T1000 (cell line): ENCODE measurements at places on chromosomes 1 and 21.

- DNase-seq, result no peak
Observed at GRCh38 chr21:20572582-20572981, 425.6 kb upstream of the NCAM2 start.

DNA sequence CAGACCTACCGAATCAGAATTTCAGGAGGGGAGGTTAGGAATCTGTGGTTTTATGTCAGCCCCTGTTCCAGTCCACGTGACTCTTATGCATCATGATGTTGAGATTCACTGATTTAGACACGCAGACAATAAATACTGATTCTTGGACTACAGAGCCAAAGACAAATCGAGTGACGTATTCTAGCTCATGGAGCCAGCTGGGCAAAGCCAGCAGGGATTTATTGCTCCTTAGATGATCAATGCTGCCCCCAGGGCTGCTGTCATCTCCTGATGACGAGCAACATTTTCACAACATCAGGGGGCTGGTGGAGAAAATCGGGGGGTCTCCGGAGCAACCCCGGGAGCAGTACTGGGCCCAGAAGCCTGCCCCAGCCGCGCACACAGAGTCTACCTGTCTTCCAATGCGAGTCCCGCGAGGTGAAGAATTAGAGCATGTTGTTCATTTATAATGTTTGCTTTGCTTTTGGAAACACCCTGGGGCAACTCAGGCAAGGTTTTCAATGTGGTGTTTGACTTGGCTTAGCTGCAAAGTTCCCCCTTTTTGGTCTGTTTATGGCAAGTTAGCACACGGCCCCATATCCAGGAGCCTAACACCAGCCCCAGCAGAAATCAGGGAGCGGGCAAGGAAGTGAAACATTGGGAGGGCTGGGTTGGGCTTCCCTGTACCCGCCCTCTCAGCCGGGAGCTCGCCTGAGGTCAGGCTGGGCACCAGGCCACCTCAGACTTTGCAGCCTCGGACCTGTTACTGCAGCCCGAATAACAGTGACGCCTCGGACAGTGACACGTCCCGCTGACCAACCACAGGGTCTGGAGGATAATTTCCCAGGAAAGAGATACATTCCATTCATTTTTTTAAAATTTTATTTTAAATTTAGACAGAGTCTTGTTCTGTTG lies 19.9 kb upstream of the CLDN14 start:
- no peak for DNase-seq

DNA sequence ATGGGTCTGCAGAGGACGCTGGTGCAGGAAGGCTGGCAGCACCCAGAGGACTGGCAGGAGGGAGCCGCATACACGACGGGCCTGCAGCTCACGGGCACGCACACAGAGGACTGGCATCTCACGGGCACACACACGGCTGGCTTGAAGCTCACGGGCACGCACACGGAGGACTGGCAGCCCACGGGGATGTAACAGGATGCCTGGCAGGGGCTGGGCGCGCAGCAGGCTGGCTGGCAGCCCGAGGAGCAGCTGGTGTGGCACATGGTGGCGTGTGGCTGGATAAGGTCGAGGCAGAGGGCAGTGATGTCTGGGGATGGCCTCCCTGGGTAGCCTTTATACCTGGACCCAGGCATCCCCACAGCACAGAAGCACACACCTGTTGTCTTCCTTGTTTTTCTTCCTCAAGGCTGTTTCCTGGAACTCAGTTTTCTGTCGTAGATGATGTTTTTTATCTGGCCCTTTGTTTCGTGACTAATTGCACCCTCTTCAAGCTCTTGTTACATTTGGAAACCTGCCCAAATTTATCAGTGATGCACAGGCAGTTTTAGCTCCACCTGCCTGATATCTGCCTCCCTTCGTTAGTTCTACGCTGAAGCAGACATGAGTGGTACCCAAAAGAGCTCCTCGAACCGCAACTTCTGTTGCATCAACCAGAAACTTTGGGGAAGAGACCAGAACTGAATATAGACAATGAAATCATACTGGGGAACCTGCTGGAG lies at the start of gene KRTAP12-1:
TSS of gene KRTAP12-1 (minus strand) at position 303 of the 719 bp plus-strand sequence. CDS start at position 263, 40 bp downstream.
- DNase-seq, result no peak

DNA sequence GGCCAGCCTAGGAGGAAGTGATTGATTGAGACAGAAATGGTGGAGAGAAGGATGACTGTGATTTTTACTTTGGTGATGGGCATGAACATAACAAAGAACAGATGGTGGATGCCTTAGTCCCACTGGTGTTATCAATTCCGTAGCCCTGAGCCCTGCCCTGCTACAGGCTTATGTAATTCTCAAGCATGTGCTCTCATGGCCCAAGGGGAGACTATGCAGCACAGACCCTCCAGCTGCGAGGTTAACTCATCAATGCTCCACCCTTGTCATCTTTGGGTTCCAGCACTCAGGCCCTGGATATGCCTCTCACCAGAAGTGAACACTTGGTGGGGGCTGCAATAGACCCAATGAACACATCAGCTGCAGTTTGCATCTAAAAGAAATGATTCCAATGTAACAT lies 62.7 kb upstream of the LRRC8D start:
- no peak for DNase-seq

DNA sequence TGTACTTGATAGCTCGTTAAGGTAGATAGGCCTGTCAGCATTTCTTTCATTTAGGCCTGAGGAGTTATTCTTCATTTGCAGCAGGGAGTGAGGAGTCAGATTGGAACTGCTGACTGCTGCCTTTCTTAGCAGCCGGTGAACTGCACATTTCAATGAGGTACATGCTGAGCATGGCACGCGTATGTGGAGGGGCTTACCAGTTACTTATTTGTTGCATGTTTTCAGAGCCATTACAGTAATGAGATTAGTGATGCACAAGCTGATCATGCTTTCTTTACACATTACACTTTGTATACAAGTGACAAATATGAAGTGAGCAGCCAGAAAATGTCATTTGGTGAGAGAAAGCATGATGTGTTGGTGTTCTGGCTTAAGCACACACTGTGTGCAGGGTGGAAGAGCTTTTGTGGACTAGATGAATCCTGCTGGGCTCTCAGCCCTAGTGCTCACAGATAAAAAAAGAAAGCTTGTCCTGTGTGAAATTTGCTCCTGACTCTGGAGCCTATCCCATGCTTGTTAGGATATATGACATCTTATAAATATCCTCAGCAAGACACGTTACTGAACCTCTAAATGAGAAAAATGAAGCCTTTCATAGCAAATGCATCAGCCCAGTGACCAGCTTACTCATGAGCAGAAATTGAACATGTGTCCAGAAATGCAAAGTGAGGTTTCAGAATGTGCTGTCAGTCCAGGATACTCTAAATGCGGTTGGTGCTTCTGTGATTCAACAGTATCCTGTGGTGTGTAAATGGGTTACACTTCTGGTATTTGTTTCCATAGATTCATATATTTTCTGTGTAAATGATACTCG lies 574.7 kb upstream of the ADGRL2 start:
- DNase-seq, result no peak

DNA sequence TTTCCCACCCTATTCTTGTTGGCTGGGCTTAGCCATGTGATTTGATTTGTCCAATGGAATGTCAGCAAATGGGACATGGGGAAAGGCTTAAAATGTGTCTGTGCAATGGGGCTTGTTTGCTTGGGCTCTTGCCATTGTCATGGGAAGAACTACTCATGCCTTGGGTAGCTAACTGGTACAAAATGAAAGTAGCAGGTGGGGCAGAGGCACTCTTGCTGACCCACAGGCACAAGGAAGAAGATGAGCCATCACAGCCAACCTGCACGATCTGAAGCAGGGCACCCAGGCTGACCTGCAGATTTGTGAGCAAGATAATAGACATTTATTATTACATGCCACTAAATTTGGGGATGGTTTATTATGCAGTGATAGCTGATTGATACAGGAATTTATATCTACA lies 305.9 kb upstream of the CAMK1G start:
- DNase-seq, result no peak

DNA sequence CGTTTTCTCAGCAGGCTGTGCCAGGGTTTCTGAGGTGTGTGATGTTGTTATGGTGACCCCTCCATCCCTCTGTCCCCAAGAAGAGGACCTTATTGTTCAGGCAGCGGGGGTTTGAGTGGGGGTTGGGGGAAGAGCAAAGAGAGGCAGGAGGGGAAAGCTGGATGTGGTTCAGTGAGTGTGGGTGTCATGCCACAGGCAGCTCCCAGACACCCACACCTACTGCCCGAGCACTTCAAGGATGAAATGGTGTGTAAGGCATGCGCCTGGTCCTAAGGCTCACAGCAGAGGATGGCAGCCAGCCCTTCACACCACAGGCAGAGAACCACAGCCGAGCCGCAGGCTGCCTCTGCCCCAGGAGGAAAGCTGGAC lies 49.9 kb upstream of the STUM start:
- DNase-seq, result no peak

- DNase-seq, result no peak
Observed at GRCh38 chr1:34178072-34178471, 1.4 kb downstream of the C1orf94 start.

DNA sequence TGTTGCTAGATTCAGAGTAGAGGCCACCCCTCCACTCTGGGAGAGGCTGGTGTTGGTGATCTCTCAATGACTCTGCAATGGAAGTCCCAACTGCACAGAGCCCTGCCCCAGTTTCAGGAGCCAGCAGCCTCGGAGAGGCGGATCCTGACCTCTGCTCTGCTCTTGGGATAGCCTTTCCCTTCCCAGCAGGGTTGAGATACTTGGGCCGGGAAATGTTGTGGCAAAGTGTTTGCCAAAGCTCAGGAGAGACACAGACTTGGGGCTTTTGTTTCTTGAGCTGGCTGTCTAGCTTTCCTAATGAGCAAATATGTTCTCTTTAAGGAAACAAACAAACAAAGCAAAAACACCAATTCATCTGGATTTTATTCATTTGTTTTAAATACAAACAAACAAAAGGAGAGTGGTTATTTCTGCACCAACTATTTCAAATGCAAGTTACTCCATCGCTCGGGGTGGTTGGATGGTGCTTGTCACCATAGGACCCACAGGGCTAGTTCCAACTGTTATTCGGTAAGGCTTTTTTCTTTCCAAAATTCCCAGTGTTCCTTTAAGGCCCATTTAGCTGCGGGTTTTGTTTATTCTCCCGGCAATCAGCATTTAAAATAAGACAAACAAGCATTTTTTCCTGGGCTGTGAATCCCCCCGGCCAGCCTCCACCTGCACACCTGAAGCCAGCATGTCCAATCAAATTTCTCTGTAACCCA lies 193.9 kb upstream of the LMO4 start:
- DNase-seq, result no peak

- no peak for DNase-seq
Observed at GRCh38 chr1:75732703-75733102, 8.2 kb downstream of the ACADM start.

GRCh38 chr1:37083603-37084002 lies 49.3 kb upstream of the GRIK3 start:
- no peak for DNase-seq

GRCh38 chr1:40687059-40687458 lies 4.4 kb upstream of the NFYC start:
- no peak for DNase-seq

GRCh38 chr1:14282707-14283106 lies 315.8 kb upstream of the KAZN start:
- no peak for DNase-seq

DNA sequence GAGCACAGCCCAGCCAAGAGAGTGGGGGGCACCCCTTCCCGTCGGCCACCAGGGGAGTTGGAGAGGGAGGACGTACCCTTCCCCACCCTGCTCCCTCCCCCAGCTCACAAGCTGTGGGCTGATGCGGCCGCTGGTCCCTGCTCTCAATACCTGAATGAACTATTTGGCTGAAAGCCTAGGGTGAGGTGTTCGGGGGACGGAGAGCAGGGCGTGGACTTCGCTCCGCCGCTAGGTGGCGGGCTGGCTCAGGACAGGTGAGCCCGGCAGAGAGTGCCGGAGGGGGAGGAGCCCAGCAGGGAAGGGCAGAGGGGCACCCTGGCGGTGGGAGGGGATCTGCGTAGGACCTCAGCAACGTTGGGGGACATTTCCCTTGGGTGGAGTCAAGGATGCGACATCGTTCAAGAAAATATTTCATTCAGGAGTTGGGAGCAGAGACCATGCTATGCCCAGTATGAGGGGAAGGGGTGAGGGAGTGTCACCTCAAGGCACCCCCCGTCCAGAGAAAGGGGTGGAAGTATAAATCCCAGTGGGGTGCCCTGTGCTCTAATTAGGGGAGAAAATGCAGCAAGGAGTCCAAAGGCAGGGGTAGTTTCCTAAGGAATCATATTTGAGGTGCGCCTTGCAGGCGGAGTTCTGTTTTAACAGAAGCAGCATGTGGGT lies 12.0 kb upstream of the RHBG start:
- no peak for DNase-seq

DNA sequence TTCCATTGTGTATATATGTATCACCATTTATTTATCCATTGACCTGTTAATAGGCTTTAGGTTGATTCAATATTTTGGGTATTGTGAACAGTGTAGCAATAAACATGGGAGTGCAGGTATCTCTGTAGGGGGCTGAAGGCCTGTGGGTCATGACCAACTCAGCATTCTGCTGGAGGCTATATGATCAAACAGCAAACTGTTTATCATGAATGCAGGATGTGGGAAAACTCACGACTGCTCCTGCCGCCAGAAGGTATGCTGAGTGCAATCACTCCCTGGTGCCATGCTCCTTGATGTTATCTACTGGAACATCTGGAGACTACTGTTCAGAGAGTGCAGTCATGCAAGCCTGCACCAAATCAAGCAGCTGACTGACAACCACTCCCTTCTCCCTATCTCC lies 275.2 kb downstream of the COL11A1 start:
- no peak for DNase-seq

- peak; percentile 6 for DNase-seq
Observed at GRCh38 chr1:101507547-101507971, 270.7 kb downstream of the S1PR1 start.

GRCh38 chr21:45073301-45074047 lies 906 bp upstream of the ADARB1 start:
- no peak for DNase-seq

- no peak for DNase-seq
Observed at GRCh38 chr1:99218572-99218971, 45.7 kb upstream of the PLPPR4 start.

- no peak for DNase-seq
Observed at GRCh38 chr1:200306944-200307754, 102.7 kb downstream of the ZNF281 start.

DNA sequence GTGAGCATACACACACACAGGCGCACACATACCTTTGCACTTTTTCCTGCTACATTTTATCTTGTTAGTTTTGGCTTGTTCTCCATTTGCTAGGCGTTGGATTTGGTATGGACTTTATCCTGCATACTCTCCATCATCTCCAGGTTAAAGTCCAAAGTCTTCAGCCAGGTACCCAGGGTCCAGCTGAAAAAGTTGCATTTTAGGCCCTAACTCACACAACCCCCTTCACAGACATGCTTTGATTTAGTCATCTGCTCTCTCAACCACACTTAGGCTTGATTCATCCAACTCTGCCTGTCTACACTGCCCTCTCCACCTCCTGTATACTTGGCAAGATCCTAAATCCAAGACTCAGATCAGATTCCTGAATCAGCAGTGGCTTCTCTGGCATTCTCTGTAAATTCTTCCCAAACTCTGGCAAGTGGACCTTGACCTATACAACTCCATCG lies 10.7 kb upstream of the LAMB3 start:
- DNase-seq, result no peak

DNA sequence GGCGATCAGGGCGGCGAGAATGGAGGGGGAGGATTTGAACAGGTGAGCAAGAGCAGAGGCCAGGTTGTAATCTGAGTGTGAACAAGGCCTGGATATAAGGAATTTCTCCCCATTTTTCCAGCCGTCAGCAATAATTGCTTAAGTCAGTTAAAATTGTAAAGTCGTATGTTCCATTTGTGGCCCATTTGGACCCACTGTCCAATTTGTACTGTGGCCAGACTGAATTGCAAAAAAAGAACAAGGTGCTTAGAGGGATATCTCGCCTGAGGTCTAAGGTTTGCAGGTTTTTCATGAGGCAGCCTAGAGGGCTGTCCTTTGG lies 1.0 kb downstream of the ERVH48-1 start:
- no peak for DNase-seq

- DNase-seq, result no peak
Observed at GRCh38 chr1:110594456-110595352, 11.5 kb downstream of the KCNA2 start.
